ENCODE measurements at places on chromosomes 4 and X.

GRCh38 chrX:155048977-155049619 lies 21.8 kb downstream of the CMC4 start:
- no peak for DNase-seq

GRCh38 chr4:92100975-92101374 lies 202.8 kb upstream of the GRID2 start:
- no peak for DNase-seq

GRCh38 chr4:123452616-123453015 lies 56.0 kb downstream of the SPRY1 start:
- DNase-seq: no peak

- DNase-seq: no peak
These were observed 52.9 kb upstream of the HPF1 start for GRCh38 chr4:169810325-169811323.

DNA sequence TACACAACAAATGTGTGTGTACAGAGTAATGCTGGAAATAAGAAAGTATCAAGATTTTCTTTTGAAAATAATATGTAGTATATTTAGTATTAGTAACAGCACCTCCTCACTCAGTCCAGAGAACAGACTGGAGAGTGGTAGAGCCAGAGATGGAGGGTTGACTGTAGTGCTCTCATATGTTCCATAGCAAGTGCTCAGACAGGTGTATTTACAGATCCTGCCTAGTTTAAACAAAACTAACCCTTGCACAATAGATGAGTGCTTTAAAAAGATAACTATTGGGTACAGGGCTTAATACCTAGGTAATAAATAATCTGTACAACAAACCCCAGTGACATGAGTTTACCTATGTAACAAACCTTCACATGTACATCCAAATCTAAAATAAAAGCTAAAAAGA lies 381.0 kb upstream of the EMCN start:
- no peak for DNase-seq

GRCh38 chr4:176565049-176565448 lies 227.7 kb downstream of the VEGFC start:
- DNase-seq: no peak

- no peak for DNase-seq
These were observed 26.7 kb downstream of the GAB1 start for GRCh38 chr4:143363332-143363731.

All from activated gamma-delta T cell treated with anti-CD3 and anti-CD28 coated beads, Interleukin-2, amount 50 U/mL, for 16 hours (primary cell).